ENCODE measurements at places on chromosomes 1 and 21.

GRCh38 chr1:77406661-77407060 lies 124.8 kb downstream of the AK5 start:
- DNase-seq = no peak

DNA sequence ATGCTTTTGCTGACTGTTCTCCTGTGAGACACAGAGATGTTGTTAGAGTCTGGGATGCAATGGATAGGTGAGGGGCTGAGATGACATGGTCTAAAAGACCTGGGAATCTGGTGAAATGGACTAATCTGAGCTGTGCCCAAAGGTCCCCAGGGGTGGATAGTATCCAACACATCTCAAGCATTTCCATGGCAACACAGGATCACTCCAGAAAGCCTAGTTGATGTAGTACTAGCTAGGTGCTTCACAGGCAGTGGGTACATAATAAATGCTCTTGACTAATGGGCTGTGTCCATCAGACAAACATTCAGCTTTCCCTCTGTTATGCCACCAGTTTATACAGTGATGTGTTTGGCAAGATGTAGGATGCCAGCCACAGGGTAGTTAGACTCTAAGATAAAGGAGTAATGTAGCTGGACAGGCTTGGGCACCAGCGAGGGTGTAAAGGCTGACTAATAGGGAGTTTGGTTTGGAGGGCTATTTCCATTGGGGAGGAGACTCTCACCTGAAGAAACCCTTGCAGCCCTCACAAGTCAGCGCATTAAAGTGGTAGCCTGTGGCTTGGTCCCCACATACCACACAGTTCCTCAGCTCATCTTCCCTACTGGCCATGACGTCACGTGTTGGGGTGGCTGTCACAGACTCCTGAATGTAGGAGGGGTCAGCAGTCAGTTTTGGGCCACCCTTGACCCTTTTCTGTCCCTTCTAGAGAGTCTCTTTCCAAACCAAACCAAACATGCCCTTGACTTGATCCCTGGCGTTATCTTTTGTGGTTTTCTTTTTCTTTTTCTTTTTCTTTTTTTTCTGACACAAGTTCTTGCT lies 1.8 kb downstream of the NR1I3 start:
- no peak for DNase-seq

DNA sequence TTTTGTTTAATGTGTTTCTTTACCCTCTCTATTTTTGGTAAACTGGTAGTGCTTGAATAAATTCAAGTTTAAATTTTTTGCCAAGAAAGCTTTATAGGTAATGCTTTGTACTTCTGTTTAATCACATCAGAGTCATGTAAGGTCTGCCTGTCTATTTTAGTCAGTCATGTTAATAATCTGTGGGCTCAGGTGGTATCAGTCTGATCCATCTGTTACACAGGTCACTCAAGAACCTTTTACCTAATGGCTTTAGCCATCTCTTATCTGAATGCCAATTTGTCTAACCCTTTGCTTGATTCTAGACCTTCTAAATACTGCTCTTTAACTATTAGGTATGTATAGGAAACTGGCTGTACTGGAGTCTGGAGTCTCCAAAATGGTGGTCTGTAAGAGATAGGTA lies 16.6 kb downstream of the MDM4 start:
- DNase-seq = no peak

- no peak for DNase-seq
Measured at GRCh38 chr21:33964706-33965325, 49.2 kb upstream of the ATP5PO start.

- no peak for DNase-seq
Measured at GRCh38 chr1:77655431-77655974, 27.0 kb downstream of the ZZZ3 start.

DNA sequence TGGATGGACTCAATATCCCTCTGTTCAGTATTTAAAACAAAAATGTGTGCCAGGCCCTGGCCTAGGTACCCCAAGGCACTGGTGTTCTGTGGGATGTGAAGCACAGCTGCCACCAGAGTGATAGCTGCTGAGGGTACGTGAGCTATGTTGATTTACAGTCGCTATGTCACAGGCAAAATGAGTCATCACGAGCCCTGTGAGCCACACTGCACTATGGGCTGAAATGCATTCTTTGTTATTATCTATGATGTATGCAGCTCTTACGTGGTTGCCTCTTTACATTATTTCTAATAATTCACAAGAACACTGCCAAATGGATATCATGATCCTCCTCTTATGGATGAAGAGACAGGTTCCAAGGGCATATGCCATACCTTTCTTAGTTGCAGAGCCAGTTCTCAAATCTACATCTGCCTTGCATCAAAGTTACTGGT lies 2.1 kb downstream of the TEX38 start:
- DNase-seq = no peak

- DNase-seq = no peak
Measured at GRCh38 chr1:169012416-169012815, 94.1 kb upstream of the ATP1B1 start.

DNA sequence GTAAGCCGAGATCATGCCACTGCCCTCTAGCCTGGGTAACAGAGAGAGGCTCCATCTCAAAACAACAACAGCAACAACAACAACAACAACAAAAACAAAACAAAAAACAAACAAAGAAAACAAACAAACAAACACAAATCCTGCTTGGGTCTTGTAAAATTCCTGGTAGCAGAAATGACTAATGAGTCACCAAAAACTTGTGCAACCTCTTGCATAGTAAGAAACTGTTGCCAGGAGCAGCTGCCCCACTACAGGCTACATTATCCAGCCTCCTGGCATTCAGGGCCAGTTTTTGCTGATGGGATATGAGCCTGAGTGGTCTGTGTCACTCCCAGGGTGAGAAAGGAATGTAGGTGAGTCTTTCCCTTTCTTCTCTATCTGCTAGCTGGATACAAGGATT lies 245.4 kb downstream of the TNR start:
- DNase-seq = no peak
